B cell (primary cell): ENCODE measurements at places on chromosomes 12 and 14.

DNA sequence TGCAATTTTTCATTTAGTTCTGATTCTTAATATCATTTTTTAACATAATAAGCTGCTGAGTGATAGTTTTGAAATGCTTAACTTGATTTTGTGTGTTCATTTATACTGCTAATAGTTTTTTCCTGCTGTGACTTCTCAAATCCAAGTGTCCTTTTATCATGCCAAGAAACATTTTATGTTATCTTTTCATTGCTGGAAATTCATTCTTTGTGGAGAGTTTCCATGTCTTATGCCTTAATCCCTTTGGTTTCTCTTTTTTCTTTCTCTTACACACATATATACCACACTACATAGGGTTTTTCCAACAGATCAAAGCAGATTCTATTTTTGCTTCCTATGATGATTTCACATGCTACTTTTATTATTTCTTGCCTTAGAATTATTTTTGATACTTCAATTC is 981.1 kb downstream of the SLC6A15 start:
- DNase-seq, result no peak

GRCh38 chr12:131773582-131774221 is 54.5 kb upstream of the MMP17 start:
- peak; percentile 76 for DNase-seq

GRCh38 chr14:22646570-22647254 is 2.6 kb upstream of the OR6J1 start:
- DNase-seq, result no peak

DNA sequence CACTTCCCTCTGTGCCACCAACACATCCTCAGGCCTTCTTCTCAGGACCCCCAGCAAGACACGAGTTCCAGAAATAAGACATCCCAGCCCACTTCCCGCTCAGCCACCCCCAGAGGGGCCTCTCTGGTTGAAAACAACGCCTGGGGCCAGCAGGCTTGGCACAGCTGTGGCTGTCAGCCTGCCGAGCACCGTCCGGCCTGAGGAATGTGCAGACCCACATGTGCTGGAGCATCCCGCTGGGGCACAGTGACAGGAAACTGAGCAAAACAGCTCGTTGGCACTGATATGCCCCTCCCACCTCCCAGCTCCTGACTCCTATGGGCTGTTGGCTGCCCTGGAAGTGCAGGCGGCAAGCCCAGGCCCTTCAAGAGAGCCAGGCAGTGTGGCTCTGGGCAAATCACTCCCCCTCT is 1.4 kb downstream of the SYNE3 start:
- no peak for DNase-seq

- DNase-seq, result no peak
Measured at GRCh38 chr12:126210448-126210847, 1145.2 kb downstream of the AACS start.

DNA sequence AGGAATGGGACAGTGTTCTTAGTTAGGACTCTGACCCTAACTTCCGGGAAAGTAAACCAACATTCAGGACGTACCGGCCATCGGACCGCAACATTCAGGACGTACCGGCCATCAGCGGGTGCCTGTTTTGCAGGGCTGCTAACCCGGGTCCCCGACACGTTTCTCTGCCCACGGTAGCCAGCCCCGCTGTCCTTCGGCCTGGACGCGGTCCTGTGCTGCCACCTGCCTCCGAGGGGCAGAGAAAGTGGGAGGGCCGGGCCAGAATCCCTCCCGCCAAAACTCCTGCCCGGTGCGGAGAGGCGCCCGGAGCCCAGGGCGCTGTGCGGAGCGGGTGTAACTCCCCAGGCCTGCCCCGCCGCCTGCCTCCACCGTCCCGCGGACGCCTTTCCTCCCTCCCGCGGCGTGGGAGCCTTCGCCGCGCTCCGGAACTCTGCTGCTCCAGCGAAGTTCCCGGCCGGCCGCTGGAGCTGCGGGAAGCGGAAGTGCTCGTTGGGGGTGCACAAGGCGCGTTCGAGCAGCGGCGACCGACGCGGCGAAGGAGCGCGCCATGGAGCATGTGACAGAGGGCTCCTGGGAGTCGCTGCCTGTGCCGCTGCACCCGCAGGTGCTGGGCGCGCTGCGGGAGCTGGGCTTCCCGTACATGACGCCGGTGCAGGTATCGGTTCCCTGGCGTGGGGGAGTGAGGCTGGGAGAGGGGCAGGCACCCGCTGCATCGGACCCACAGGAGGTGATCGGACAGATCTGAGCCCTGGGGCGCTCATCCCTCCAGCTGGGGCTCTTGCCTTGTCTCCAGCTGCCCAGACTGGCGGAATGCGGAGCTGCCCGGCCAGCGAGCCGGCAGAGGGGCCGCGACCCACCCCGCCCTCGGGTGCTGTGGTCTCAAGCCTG is at the start of gene DDX55:
Gene DDX55, plus strand, starts transcription at position 498 of the 888 bp plus-strand sequence. Its CDS starts 50 bp downstream, at position 548.
- DNase-seq, result peak; percentile 93

DNA sequence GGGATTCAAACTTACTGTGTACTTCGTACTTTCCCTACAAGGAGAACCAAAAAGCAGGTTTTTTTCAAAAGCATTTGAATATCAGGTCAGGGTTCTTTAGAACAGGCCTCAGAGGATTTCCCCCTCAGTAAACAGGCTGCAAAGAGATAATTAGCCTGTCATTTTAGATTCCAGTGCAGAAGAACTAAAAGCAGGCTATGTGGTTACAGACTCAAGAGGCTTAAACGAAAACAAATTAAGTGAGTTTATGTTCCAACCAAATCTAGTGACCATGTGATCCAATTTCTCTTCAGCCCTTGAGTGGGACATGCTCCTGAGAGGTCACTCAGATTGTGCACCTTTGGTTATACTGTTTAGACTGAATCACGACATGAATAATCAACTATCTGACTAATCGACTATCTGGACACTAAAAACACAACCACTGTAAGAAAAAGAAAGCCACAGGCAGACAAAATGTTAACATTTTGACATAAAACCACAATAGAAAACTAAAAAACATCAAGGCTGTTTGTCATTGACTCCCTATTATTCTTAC is 4.5 kb downstream of the TMED8 start:
- DNase-seq, result peak; percentile 80

- no peak for DNase-seq
Measured at GRCh38 chr14:61470261-61470960, 149.0 kb downstream of the PRKCH start.

GRCh38 chr12:57072661-57073060 is 5.9 kb downstream of the NEMP1 start:
- no peak for DNase-seq

GRCh38 chr12:116090516-116090915 is 187.0 kb downstream of the MED13L start:
- DNase-seq, result no peak

DNA sequence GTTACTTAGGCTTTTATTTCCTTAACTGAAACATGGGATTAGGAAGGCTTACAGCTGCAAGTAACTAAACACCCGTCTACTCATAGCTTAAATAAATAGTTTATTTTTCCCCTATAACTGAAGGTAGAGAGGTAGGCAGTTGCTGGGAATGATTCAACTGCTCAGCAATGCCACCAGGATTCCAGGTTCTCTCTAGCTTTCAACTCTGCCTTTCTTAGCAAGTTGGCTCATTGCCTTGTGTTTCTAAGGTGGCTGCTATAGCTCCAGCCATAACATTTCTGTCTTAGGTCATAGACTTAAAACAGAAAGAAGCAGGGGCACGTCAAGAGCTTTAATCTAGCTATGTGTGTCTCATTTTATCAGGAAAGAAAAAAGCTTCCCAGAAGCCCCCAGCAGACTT is 103.7 kb upstream of the MDM1 start:
- no peak for DNase-seq

DNA sequence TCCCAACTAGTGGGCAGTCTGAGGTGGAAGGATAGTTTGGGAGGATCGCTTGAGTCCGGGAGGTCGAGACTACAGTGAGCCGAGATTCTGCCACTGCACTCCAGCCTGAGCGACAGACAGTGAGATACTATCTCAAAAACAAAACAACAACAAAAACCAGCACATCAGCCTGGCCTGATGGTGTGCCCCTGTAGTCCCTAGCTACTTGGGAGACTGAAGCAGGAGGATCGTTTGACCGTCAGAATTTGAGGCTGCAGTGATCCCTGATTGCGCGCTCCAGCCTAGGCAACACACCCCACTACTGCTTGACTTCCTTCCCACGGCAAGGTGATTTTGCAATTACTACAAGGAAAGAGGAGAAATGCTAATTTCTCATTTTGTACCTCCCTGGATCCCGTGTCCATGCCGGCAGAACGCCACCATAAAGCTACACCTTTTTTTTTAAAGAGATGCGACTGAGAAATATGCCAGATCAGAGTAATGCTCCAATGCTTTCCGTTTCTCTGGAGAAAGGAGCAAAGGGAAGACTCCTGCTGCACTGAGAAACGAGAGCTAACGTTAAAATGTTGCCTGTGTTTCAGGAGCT is 672 bp upstream of the SCFD1 start:
- DNase-seq, result no peak

- DNase-seq, result peak; percentile 26
Measured at GRCh38 chr12:82688035-82688501, 1.4 kb downstream of the TMTC2 start.

GRCh38 chr12:63944586-63945228 is 100.2 kb downstream of the SRGAP1 start:
- DNase-seq, result no peak

DNA sequence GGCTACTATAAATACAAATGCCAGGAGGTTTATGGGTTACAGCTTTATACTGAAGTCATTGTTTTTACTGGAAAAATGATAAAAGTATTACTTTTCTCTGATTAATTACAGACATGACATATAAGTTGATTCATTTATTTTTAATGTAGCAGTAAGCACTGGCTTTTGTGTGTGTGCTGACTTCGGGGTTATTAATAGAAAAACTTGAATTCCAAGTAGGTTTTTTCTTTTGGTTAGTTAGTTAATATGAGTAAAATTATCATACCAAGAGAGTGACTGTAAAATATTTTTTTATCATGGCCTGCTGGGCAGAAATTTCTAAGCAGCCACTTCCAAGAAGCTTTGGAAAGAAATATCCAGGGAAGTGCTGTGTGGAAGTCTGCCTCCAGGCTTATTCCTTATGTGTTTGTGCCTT is 56.4 kb downstream of the IFT81 start:
- no peak for DNase-seq

- DNase-seq, result peak; percentile 24
Measured at GRCh38 chr14:22979748-22980392, 2.5 kb downstream of the AJUBA start.

GRCh38 chr12:50185301-50185895 is 18.2 kb upstream of the CERS5 start:
- no peak for DNase-seq

GRCh38 chr12:56978397-56979138 is 21.2 kb upstream of the RDH16 start:
- DNase-seq, result no peak

GRCh38 chr14:57266065-57266464 is 2.6 kb downstream of the EXOC5 start:
- DNase-seq, result no peak

- DNase-seq, result no peak
Measured at GRCh38 chr14:67736771-67737170, 35.1 kb downstream of the RDH12 start.

DNA sequence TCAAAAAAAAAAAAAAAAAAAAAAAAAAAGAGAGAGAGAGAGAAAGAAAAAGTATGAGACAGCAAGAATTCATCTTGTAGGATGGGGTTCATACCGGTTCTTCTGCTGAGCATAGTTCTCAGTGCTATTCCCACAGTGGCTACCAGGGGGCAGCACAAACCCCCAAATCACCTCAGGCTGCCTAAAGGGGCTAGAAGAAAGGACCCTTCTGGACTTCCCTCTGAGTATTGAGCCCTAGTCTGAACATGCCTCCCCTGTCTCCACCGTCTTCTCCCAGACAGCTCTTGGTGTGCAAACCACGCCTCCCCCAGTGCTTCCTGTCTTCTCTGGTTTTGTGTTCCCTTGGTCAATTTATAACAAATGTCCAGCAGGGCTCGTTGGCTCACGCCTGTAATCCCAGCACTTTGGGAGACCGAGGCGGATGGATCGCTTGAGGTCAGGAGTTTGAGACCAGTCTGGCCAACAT is 31.3 kb upstream of the SMUG1 start:
- peak; percentile 81 for DNase-seq

- no peak for DNase-seq
Measured at GRCh38 chr12:95248095-95248494, 30.5 kb downstream of the VEZT start.

DNA sequence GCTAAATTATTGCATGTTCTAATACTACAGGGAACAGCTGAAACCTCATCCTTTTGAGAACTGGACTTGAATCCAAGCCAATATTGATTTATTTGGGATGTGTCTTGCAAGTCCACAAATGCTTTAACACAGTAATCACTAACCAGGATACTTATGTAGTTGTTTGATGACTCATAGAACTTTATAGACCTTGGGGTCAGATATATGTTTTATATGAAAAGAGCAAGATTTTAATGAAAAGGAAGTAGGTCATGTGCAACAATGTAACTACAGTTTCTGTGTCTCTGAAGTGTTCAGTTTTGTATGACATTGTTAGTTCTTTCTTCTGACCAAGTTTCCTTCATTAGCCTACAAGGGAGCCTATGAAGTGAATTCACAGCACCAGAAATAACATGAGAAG is 352.0 kb downstream of the ZFP36L1 start:
- no peak for DNase-seq

DNA sequence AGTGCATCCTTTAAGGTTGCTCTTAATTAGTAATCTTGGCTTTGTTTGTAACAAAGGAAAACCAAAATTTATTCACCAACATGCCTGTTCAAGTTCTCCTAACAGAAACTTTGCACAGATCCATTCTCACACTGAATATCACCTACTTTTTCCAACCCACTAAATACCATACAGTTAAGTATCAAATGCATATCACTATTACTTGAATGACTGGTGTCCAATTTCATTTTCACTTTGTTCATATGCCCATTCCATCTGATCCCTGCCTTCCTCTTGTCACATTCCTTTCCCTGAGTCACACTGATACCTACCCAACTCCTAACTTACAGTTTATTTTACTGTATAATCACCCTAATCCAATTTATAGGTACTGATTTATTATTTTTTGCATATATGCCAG is 286.4 kb downstream of the NELL2 start:
- DNase-seq, result no peak

DNA sequence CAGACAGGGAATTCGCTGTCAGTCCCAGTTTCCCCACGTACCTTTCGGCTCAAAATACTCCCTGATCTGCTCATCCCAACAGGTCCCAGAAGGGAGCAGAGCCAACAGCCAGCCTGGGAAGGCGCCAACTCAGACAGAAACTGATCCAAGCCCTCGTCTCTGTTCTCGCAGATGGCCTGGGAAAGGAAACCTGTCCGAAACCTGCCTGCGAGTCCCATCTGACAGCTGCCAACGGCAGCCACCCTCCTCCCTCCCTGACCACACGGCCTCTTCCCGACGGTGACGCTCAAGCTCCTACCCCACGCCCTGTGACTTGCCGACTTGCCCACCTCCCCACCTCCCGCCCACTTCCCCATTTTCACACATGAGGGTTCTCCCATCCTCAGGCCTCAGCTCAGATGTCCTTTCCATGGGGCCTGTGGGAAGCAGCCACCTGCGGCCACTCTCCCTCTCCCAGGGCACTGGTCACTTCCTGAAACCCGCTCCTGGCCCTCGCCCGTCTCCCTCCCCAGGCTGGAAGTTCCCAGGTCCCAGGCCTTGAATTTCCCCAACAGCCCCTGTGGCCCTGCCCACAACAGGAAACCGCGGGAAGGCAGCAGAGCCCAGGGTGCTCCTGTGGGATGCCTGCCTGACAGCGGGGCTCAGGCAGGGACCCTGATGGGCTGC is 60.9 kb upstream of the FBRSL1 start:
- DNase-seq, result peak; percentile 69

- no peak for DNase-seq
Measured at GRCh38 chr14:39726563-39726962, 294.3 kb upstream of the FBXO33 start.

- DNase-seq, result no peak
Measured at GRCh38 chr14:104144911-104145825, 6.8 kb downstream of the KIF26A start.
